NCI-H774 (cell line): ENCODE measurements at places on chromosomes 1 and 21.

DNA sequence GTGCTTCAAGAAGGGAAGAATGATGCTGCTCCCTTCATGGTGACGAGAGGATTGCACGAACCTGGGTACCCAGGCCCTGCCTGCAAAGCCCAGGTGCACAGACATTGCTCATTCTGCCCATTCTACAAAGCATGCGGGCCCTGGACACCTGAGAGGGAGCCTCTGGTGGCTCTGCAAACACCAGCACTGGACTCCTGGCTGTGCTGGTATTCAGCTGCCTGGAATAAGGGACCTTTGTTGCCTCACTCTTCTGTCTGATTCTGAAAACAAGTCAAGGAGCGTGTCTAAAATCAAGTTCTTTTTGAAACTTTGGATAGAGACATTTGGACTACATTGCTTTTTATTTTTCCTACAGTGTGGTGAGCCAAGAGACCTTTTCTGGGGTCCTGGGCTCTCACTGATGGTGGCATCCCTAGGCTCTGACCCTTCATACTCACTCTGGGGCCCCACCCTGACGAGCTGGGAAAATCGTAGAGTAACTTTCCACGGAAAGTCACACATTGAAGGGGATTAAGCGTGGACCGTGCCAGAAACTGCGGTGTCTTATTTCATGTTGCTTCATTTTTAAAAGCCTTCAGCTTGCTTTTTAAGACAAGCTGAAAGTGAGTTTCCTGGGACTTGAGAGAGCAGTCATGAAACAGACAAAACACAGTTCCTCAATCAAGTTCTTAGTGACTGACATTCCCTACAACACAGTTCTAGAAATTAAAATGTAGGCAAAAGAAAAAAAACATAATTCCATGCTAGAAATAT is 24.0 kb downstream of the ABCA4 start:
- no peak for DNase-seq

- DNase-seq = no peak
Measured at GRCh38 chr1:186749820-186750219, 69.6 kb upstream of the PTGS2 start.

- DNase-seq = peak; percentile 76
Measured at GRCh38 chr1:233440951-233441401, 113.5 kb downstream of the MAP3K21 start.

- DNase-seq = no peak
Measured at GRCh38 chr1:6694121-6694713, 7.4 kb downstream of the DNAJC11 start.

DNA sequence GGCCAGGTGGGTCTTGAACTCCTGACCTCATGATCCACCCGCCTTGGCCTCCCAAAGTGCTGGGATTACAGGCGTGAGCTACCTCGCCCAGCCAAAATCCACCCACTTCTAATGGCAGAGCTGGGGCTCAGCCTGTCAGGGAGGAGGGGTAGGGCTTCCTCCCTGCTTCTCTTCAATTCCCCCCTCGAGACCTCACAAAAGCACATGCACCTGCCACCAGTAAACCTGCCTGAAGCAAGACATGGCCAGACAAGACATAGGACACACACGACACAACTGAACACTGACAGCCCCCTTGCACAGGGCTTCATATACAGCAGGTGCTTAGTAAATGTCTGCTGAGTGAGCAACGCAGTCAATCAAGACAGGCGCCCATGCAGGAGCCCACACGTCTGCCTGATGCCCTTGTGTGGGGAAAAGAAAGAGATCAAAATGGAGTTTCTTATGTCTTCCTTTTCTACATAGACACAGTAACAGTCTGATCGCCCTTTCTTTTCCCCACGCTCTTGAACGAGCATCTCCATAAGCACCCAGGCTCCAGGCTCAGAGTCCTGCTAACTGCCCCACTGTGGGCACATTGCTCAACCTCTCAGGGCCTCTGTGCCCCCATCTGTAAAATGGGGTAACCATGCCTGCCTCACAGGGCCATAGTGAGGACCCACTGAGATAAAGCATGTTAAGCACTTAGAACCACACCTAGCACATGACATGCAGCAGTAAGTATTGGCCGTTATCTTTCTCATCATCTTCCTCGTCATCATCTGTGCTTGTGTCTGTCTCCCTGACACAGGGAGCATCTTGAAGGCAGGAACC is 8.8 kb downstream of the SDC3 start:
- no peak for DNase-seq

- DNase-seq = no peak
Measured at GRCh38 chr1:37764414-37764825, 500 bp downstream of the EPHA10 start.

DNA sequence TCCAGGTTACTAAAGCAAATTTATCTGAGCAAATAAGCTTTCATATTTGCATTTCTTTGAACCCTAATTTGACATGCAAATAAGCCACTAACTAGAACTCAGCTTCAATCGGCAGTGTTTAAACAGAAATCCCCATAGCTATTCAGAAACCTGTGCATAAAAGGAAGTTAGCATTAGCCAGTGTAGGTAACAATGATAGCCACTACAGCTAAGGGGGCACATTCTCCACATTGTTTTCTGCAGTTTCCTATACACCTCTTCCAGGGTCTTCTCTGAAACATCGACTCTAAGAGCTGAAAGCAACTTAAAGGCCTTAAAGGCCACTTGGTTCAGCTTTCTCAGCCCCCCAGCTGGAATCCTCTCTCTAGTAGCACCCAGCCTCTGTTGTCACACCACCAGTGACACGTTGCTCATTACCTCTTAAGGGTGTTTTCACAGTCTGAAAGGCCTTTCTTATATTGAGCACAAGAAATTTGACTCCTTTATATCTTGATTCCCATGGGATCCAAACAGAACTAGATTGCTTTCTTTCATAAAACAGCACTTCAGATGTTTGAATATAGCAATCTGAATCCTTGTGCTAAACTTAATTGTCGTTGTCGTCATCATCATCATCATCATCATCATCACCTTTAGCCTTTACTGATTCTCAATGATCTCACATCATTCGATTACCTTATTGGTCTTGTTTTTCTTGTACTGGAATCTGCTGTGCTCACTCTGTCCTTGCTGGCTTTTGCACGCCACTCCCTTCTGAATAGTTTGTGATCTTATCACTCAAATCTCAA is 93.9 kb upstream of the DAB1 start:
- DNase-seq = no peak

DNA sequence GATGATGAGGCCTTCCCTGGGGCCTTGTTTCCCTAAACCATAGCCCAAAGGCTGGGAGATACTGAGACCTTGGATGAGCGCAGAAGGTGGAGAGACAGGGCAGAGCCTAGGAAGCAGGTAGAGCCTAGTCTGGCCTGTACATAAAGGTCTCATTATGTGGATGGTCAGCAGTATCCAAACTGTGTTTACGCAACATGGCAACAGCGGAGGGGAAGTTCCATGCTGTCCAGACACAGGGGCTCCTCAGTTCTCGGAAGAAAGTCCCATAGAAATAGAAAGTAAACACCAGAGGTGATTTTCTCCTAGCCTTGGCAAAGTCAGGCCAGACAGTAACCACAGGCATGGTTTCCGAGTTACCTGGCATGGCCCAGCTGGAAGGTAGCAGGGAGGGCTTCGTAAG is 42.1 kb upstream of the MPZL1 start:
- DNase-seq = no peak

- no peak for DNase-seq
Measured at GRCh38 chr1:3238703-3239278, 169.8 kb downstream of the PRDM16 start.

DNA sequence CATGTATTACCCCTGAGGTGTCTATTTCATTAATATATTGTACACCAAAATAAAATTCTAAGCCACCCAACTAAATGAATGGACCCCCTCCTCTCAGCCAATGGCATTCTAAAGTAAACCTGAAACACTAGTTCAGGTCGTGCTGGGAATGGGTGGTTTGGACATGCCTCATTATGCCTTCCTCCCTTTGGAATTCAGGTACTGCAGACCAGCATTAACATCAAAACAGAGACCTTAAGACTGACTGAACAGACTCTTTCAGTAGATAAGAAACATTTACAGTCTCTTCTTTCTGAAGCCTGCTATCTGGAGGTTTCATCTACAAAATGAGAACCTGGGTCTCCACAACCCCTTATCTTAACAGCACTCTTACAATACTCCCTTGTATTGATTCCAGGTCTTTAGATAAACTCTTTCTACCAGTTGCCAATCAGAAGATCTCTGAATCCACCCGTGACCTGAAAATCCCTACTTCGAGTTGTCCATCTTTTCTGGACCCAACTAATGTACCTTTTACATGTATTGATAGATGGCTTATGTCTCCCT is 93.6 kb downstream of the PKN2 start:
- no peak for DNase-seq

GRCh38 chr1:105664495-105664894 is 1392.0 kb upstream of the PRMT6 start:
- DNase-seq = no peak

DNA sequence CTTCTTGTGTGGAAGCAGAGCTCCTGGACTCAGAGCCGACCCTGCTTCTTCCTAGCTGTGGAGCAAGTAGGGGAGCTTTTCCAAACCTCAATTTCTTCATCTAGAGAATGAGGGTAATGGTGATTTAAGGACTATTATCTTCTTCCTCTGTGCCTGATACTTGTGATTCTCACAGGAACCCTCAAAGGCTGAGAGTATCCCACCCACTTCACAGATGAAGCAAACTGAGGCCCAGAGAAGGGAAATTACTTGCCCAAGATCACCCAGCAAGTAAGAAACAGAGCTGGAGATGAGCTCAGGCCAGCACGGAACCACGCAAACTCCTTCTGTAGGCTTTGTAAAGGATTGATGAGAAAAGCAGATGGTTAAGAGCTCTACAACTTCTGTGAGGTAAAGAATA is 15.1 kb upstream of the SLC2A1 start:
- no peak for DNase-seq

DNA sequence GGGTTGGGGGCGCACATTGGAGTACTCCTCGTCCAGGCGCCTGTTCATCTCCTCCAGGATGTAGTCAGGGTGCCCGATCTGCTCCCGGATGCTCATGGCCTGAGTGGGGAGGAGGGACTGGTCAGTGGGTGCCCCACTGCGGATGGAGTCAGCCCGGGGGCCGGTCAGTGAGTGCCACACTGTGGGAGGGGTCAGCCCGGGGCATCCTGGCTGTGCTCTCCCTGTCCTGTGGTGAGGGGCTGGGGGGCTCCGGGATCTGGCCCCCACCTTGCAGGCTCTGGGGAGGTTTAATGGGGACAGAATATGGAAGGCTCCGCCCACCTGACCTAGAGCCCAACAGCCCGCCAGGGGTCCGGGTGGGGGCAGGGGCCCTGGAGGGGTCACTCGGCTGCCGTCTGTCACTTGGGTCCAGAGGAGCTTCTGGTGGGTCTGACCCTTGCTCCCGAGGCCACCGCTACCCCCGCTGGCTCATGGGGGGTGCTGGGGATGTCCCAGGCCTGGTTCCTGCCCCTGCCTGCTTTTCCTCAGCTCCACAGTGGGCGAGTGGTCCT is 8.8 kb downstream of the PRXL2B start:
- DNase-seq = no peak

DNA sequence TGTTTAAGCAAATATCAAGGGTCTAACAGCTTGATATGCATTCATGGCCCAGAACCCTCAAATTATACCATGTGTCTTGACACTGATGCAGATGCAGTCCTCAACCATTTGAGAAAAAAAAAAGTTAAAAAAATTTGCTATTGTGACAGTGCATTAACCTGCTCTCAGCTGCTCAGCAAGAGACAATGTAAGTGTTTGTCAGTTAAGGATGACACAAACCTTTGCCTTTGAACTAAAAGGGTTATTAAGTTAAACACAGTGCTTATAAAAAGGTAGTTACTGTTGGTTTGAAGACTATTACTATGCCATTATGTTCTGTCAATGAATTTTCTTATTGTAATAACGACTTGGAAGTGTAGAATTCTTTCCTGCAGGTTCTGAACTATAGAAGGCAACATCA is 655.6 kb upstream of the NEGR1 start:
- DNase-seq = no peak
